ENCODE measurements at places on chromosomes 12 and 14.
A peak's percentile ranks its signal among the peaks of the same experiment; 100 is the strongest.

GRCh38 chr12:112389228-112389627, 7.0 kb upstream of the HECTD4 start:
- no peak for DNase-seq

- peak; percentile 54 for DNase-seq
Measured at GRCh38 chr12:125140279-125141209, 75.3 kb downstream of the AACS start.

DNA sequence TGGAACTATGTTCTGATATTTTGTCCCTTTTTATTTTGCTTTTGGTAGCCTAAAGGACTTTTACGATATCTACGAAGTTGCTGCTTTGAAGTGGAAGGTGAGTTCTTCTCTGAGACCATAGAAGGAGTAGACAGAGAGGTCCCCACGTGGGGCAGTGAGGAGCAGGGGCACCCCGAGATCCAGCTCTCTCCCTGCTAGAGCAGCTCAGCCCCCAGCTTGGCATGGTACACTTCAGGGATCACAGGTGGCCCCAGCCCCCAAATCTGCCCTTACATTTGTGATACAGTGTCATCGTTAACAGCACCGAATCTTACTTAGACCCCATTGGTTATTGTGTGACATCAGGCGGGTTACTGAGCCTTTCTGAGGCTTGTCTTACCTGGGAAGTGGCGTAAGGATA, 56.8 kb downstream of the SLC8B1 start:
- DNase-seq, result no peak

DNA sequence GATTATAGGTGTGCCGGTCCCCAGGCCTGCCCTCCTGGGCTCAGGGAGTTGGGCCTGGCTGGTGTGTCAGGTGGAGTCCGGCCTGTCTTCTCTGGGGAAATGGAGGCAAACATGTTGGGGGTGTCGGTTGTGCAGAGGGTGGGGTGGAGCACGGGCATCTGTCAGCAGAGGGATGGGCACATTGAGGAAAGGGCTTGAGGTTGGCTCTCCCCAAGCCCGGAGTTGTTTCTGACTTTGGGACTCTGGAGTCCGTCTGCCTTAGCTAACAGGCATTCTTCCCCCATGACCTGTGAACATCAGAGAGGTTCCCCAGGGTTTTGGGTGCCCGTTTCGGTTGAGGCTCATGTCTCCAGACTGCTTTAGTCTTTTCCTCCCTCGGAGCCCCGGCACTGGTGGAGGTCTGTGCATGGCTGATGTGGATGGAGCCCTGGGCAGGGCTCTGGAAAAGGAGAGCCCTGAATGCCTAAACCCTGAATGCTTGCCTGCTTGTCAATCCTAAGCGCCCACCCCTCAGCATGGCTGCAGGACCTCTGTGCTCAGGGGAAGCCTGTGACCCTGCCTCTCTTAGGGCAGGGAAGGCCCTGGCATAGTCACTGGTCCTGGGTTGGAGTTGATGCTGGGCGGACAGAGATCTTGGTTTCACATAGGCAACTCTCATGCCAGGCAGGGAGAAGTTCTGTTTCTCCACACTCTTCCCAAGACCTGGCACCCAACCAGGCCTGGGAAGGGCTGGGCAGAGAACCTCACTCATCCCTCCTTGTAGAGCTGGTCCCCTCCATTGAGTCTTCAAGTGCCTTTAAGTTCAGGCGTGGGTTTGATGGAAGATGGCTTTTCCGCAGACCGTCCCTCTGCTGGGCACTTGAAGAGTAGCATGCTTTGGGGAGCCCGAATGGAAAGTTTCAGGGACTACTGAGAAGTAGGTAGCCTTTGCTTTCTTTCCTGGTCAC, 12.9 kb downstream of the NYNRIN start:
- DNase-seq, result peak; percentile 56

DNA sequence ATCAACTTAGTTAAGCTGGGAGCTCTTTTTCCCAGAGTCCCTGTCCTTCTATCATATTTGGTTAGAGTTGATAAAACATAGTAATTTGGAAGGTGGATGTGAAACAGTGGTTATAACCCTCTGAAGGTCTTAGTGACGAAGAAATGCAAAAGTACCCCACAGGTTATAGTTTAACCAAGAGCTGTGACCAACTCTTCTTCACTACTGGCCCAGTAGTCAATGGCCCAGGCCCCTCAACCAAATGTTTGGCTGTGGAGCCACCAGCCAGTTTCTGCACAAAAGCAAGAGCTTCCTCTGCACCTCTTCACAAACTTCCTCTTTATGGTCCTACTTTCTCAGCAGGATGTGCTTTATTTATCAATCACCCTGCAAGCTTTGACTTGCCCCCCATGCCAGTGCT, 132.6 kb downstream of the BMP4 start:
- no peak for DNase-seq

GRCh38 chr14:81205639-81206038, 15.1 kb downstream of the GTF2A1 start:
- DNase-seq, result no peak

All from WTC11 (cell line).